ENCODE measurements at places on chromosomes 12 and 14.

DNA sequence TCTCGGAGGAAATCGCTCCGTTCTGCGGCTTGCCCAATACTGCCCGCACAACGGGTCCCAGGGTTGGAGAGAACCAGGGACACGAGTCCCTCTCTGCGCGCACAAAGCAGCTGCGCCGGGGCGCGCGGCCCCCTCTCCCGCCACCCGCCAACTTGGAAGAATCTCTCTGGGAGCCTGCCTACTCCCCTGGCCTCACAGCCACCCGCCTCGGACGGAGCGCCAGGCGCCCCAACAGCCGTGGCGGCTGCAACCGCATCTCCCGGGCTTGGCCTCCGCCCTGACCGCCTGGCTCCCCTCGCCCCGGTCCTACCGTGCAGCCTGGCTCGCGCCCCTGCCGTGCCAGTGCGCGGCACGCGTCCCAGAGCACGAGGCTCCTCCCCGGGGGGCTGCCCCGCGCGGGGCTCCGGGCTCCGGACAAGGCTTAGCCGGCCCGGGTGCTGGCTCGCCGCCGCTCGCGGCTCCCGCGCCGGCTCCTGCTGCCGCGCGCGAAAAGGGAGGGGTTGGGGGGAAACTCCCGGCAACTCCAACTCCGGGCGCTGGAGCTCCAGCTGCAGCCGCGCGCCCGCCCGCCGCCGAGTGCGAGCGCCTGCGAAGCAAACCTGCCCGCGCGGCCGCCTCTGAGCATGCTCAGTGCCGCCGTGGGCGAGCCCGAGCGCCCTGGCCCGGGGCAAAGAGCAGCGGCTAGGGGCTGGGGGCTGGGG is at the start of gene STXBP6:
Gene STXBP6 (minus strand): TSS at position 580 of the 701 bp plus-strand sequence. CDS start 75,329 bp downstream, outside the sequence.
- no peak for DNase-seq

DNA sequence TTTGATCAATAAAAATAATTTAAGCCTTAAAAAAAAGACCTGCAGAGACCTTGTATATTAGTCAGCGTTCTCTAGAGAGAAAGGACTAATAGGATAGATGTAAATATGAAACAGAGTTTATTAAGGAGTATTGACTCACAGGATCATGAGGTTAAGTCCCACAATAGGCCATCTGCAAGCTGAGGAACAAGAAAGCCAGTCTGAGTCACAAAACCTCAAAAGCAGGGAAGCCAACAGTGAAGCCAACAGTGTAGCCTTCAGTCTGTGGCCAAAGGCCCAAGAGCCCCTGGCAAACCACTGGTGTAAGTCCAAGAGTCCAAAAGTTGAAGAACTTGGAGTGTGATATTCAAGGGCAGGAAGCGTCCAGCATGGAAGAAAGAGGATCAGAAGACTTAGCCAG is 66.3 kb downstream of the TBX5 start:
- DNase-seq = no peak

DNA sequence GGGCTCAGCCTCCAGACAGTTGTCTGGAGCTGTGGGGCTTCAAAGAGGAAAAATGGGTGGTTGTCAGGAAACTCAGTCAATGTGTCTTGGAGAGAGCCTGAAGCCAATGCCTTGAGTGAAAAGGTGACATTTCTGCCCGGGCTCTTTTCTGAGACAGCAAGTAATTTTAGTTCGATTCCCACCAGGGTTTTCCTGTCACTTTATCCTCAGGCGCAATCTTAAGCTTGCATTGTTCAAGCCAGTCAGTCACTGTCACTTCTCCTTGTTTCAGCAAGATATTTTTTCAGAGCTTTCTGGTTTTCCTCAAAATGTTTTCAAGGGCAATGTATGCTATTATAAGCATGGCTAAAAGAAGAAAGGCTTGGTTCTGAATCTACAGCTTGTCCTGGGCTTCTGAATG is 404.7 kb upstream of the SEL1L start:
- no peak for DNase-seq

GRCh38 chr14:89428546-89429198 is 11.6 kb upstream of the FOXN3 start:
- no peak for DNase-seq

- DNase-seq = no peak
Measured at GRCh38 chr12:80504389-80505163, 60.5 kb downstream of the PTPRQ start.

- DNase-seq = no peak
Measured at GRCh38 chr12:116978791-116979508, 68.2 kb downstream of the FBXW8 start.

- DNase-seq = no peak
Measured at GRCh38 chr14:97027256-97027999, 230.2 kb downstream of the VRK1 start.

GRCh38 chr12:95653771-95654546 is 102.7 kb upstream of the USP44 start:
- DNase-seq = no peak

GRCh38 chr12:85274315-85274651 is 5.7 kb upstream of the ALX1 start:
- DNase-seq = no peak
